Activated CD4-positive, alpha-beta memory T cell treated with anti-CD3 and anti-CD28 coated beads, Interleukin-2, amount 10 ng/mL, durations not matched to agents 7 days and 5 days (primary cell): ENCODE measurements at places on chromosomes 13 and 19.

GRCh38 chr13:52414051-52414450 is 8.1 kb upstream of the THSD1 start:
- DNase-seq, result no peak

DNA sequence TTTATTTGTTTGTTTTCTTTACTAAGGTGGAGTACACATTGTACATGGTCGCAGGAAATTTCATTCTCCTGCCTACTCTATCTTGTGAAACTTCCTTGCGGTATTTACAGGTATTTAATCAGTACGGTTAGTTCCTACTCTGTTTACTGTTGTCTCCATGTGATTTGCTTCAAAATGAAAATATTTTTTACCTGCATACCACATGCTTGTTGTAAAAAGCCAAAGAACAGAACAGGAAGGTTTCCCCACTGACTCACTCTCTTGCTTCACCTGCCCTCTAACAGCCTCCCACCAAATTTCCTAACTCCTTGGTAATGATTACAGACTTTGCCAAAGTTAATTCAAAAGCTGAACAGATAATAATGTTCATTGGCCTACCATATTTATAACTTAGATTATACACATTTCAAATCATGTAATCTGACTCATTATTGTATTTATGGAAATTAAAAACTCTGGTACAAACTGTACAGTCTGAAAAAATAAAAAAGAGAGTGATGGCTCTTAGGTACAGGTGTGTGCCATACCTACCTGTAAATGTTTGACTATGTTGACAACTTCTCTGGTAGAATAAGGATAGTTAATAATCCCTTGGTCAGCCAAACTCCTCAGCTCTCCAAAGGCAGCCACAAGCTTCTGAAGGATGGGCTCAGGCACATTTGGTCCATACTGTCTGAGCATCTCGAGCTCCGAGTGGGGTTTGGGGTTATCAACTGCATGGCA is 239.9 kb downstream of the VWA8 start:
- no peak for DNase-seq

DNA sequence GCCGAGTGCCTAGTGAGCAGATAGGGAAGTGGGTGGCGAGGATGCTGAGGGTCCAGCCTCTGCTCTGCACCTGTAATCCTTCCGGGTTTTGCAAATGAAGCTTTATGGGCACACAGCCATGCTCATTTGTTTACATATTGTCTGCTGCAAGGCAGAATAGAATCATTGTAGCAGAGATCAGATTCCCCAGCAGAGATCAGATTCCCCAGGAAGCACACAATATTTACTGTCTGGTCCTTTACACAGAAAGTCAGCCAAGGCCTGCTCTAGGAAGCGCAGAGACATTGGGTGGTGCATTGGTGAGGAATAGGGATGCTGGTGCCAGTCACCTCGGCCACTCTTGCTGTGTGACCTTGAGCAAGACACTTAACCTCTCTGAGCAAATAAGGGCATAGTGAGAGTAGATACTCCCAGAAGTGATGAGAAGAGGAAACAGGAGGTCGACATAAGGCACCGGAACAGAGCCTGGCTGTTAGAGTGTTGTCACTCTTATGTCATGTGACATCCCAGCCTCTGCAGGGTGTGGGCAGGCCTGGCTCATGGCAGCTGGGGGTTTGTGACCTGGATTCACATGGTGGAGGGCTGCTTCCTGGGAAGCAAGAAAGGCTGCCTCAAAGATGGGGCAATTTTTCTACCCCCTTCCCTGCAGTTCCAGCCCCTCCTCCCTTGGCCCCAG is 25.6 kb downstream of the CARM1 start:
- DNase-seq, result peak; percentile 22

- no peak for DNase-seq
These were observed 72.1 kb downstream of the GPC6 start for GRCh38 chr13:93298713-93299112.

GRCh38 chr13:78022164-78022877 is 103.7 kb upstream of the EDNRB start:
- DNase-seq, result peak; percentile 66

DNA sequence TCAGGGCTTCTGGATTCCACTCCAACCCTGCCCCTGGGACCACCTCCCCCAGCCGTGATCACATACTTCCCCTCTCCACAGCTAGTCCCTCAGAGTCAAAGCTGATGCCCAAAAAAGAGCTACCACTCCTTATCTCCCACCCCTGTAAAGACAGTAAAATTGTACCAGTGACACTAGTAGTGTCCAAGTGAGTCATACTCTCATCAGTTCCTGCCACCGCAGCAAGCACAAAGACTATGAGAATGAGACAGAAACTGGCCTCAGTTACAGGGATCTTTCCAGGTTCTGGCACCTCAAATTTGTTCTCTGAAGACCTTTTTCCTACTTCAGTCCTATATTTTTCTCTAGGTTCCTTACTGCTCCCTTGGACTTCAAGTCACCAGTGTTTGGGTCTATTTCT is 144.2 kb downstream of the SPRY2 start:
- no peak for DNase-seq

- DNase-seq, result no peak
These were observed 260.4 kb upstream of the MAB21L1 start for GRCh38 chr13:35736876-35737275.

- DNase-seq, result no peak
These were observed 539.7 kb downstream of the RFC3 start for GRCh38 chr13:34357435-34358232.

- DNase-seq, result no peak
These were observed 28.5 kb upstream of the ATP11A start for GRCh38 chr13:112661291-112661690.

GRCh38 chr13:50780201-50781015 is 63.1 kb downstream of the DLEU7 start:
- DNase-seq, result no peak

DNA sequence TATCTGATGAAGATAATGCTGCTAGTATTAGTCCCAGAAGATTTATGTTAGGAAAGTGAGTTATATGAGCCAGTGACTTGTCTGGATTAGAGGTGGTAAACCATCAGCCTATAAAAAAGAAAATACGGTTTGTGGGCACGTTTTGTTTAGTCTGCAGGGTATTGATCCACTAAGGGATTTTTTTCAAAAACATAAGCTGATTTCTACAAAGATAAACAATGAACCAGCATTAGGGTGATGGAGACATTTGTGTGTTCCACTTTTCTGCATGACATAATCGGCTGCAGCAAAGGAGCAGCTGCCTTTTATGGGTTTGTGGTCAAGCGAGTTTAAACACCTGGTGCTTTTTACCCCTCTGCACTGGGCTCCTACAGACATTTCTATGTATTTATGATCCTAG is 836.4 kb upstream of the GPC6 start:
- no peak for DNase-seq

- DNase-seq, result no peak
These were observed 133.4 kb upstream of the NBEA start for GRCh38 chr13:34808649-34809048.

DNA sequence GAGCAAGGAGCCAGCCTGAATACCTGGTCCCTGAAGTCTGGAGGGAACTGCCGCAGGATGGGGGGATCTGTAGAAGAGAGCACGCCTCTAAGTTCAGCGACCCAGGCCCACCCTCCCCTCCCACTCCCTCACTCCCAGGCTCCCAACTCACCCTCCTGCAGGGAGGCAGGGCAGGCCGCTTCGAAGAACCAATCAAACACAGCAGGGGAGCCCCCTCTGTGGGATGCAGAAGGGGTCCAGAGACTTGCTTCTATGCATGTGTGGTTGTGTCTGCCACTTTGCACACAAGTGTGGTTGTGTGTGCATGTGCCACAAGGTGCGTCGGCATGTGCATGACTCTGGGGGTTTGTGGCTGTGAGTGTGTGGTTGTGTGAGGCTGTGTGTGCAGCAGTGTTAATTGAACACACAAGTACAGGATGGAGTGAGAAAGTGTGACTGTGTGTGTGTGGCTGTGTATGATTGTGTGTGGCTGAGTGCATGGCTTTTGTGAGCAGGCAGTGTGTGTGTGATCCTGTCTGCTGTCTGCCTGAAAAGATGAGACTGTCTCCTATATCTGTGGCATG is 1.7 kb downstream of the DENND1C start:
- no peak for DNase-seq
